Stimulated activated naive B cell treated with anti-CD40 and anti-IgM and Interleukin-4, amounts not matched to agents 10 μg/mL and 1 μg/mL and 100 μg/mL, for 72 hours (primary cell): ENCODE measurements at places on chromosomes 3 and 15.

GRCh38 chr3:55551644-55552043 is 64.5 kb upstream of the WNT5A start:
- no peak for DNase-seq

DNA sequence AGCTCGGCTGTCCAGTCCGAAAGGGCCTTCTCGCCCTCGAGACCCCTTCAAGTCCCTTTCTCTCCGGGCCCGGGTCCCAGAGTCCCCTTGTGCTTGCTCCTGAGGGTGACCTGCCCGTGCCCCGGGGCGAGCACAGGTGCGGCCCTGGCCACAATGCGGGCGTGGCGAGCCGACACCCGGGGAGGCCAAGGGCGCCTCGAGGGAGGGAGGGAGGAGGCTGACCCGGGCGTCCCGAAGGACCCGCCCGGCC is 810 bp upstream of the MEF2A start:
- no peak for DNase-seq

DNA sequence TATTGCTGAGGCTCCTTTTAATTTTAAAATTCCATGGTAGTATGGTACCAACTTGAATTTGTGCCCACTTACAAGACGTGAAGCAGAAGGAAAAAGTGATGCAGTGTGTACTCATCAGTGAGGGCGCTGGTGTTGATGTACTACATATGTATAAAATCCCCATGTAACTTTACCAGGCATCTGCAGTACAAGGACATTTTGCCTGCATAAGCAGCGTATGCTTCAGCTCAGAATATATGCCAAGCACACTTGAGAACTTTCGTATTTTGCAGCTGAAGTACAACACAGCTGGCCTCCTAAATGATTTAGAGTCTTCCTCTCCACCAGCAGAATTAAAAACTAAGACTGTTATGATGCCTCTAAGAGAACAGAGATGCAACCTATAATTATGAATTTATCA is 108.9 kb downstream of the RYR3 start:
- no peak for DNase-seq

DNA sequence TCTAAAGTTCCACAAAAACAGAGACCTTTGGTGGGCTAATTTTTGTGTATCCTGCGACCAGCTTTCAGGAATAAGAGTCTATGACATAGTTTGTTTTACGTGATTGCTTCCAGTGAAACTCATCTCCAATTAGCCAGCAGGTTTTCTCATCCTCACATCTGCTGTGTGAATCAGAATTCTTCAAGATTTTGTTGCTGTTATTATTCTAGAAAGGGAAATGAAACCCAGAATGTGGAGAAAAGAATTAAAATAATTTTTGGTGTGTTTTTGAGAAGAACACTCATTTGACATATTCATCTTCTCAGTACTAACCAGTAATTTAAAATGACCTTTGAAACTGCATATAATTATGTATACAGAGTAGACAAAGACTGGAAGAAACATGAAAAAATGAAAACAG is 175.9 kb downstream of the USP13 start:
- no peak for DNase-seq

- DNase-seq, result no peak
These were observed 377.8 kb downstream of the KCNH8 start for GRCh38 chr3:19526071-19526470.

DNA sequence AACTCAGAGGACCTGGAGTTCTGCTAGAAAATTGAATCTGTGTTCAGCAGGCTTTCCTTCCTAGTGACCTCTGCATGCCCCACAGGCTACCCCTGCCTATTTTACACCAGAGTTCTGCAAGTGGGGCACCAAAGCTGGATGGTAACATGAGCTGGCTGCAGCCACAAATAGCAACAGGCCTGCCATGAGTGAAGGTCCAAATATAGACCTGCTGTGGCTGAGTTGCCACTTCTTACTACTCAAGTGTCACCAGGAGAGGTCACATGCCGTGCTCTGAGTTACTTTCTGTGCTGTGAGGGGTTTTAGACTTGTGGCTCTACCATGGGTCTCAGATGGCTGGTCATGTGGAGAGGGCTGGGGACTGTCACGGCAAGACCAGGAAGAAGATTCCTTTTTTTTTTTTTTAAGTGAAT is at the start of gene FSD2:
Gene FSD2, minus strand, starts transcription at position 76 of the 413 bp plus-strand sequence. CDS start 18,679 bp downstream, outside the sequence.
- DNase-seq, result peak; percentile 82

- no peak for DNase-seq
These were observed 234.3 kb downstream of the SHOX2 start for GRCh38 chr3:157871838-157872460.

- peak; percentile 38 for DNase-seq
These were observed 727 bp downstream of the RAP2B start for GRCh38 chr3:153162513-153163392.
